ENCODE measurements at places on chromosomes 16 and 17.
A peak's percentile ranks its signal among the peaks of the same experiment; 100 is the strongest.

GRCh38 chr17:35218915-35219314 is 24.0 kb upstream of the SLFN5 start:
- DNase-seq = no peak

DNA sequence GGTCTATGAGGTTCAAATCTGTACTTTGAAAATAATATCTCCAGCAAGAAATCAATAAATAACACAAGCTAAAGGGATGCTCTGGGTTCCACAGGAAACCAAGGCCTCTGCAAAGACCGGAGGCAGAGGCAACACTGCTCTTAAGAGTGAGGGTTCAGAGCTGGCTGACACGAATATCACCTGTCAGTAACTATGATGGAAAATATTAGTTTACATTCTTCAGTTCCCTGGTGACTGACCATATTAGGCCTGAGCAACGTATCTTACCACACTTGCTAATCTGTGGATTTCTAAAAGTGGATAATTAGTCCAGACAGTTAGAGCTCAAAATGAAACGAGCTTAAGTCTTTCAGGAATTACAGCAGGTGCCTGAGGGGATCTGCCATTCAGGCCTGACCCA is 459.3 kb downstream of the HS3ST3B1 start:
- DNase-seq = no peak

GRCh38 chr16:72291531-72291981 is 119.6 kb upstream of the PMFBP1 start:
- DNase-seq = no peak

DNA sequence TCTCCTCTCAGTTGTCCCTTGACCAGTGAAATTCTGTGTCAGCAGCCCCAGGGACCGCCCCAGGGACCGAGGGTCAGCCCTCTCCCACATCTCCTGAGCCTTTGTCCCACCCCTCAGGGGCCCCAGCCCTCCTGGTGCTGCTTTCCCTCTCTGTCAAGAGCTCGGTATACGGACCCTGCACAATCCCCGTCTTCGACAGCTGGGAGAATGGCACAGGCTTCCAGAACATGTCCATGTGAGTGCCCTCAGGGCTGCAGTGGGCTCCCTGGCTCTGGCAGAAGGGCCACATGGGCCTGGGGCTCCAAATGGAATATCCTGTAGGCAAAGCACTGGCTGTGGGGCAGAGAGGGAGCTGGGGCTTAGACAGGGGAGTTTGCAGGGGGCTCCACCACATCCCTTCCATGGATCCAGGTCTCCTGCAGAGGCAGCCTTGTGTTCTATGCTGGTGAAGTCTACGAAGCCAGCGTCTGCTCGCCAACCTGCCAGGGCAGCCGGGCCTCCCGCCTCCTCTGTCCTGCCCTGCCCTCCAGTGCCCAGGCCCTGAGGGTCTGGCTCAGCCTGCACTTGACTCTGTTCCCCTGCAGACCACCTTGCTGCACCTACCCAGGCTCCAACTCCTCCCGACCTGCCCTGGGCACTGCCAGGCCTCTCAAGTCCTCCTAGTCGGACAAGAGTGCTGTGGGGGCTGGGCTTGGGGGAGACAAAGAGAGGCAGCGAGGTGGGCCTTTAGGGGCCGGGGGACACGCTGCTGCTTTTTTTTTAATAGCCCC is 28.0 kb downstream of the ADGRG5 start:
- no peak for DNase-seq

GRCh38 chr16:1499756-1500464 is 6.8 kb downstream of the TELO2 start:
- DNase-seq = no peak

GRCh38 chr16:73113336-73113735 is 65.4 kb upstream of the ZFHX3 start:
- no peak for DNase-seq

GRCh38 chr17:60902399-60902798 is 224.7 kb downstream of the BCAS3 start:
- no peak for DNase-seq

GRCh38 chr17:68961214-68961882 is 6.2 kb upstream of the ABCA8 start:
- no peak for DNase-seq

- DNase-seq = no peak
These were observed 34.3 kb downstream of the ABCC3 start for GRCh38 chr17:50668838-50669581.

GRCh38 chr17:57090560-57091185 is 5.6 kb downstream of the AKAP1 start:
- no peak for DNase-seq

- DNase-seq = no peak
These were observed 99.7 kb downstream of the ZNF778 start for GRCh38 chr16:89317101-89317671.

- no peak for DNase-seq
These were observed 617 bp downstream of the COASY start for GRCh38 chr17:42562388-42563142.

GRCh38 chr17:83119987-83120864 is 40.8 kb downstream of the METRNL start:
- DNase-seq = no peak

DNA sequence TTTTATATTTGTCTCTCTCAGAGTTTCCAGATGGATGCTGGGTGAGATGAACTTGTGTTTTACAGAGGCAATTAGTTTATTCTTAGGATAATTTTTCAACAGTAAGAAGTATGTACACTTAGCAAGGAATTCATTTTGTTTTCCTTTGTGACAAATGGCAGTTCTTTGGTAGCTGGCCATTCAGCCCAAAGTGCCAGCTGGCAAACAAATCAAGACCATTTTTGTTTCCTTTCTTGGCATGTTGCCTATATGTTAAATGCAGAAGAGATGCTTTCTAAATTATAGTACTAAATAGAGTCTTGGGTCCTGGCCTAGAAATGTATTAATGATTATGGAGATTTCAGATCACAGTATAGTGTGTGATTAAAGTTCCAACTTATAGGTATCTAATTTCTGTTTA is 337.1 kb downstream of the CNTNAP4 start:
- DNase-seq = no peak

DNA sequence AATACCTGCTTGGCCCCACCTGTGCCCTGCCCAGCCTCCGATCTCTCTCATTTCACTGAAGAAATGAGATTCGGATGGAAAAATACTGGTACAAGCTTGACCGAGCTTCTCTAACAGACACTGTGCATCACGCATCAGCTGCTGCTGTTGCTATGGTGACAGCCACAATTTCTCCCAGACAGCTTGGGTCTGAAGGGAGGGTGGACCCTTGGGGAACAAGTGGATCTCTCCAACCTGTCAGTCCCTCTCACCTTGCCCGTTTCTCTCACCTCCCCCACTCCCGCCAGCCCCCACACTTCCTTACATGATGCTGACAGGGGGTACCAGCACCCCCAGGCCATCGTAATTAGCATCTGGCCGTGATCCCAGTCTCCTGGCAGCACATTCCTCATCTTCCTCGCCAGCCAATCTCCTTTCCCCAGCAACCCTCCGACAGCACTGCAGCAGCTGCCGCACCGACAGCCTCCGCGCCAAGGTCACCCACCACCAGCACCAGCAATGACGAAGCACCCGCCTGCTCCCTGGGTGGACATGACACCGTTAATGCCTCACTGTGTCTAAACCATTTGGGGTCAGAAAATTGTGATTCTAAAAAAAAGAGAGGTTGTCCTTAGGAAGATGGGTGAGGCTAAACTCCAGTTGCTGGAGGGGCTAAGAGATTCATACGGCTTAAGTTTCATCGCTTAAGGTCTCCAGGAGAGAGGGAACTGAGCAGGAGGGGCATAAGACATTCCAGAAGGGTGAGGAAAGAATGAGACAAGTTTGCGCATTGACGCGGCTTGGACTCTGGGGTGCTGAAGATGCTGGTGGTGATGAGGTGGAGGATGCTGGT is 58.6 kb upstream of the TNRC6A start:
- no peak for DNase-seq

- DNase-seq = no peak
These were observed 11.8 kb upstream of the WSB1 start for GRCh38 chr17:27282054-27282551.

GRCh38 chr17:77645072-77646045 is 313.1 kb upstream of the TNRC6C start:
- DNase-seq = peak; percentile 40

DNA sequence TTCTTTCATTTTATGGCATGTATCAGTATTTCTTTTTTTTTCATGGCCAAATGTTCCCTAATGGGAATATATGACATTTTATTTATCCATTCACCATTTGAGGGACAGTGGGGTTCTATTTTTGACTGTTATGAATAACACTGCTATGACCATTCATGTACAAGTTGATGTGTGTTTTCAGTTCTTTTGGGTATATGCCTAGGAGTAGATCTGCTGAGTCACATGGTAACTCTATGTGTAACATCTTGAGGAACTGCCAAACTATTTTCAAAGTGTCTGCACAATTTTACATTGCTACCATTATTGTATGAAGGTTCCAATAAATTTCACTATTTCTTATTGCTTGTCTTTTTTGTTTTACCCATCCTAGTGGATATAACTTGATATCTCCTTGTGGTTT is 223.0 kb downstream of the TANC2 start:
- no peak for DNase-seq

DNA sequence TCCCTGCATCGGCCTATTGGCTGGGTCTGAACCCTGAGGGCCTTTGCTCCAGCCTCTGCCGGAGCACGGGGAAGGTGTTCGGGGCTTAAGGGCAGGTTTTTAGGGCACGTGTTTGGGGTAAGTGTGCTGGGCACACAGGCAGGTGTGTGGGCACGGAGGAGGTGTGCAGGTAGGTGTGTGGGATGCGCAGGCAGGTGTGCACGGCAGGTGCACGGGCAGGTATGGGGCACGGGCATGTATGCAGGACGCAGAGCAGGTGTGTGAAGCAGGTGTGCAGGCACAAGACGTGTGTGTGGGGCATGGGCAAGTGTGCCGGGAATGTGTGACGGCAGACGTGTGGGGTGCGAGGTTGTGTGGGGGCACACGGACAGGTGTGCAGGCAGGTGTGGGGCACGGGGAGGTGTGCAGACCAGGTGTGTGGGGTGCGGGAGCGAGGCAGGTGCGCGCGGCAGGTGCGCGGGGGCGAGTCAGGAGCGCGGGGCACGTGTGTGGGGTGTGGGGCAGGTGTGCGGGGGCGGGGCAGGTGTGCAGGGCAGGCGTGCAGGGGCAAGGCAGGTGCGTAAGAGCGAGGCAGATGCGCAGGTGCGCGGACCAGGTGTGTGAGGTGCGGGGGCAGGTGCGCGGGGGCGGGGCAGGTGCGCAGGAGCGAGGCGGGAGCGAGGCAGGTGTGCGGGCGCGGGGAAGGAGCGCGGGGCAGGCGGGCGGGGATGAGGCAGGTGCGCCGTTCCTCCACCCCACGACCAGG is 28.6 kb upstream of the METRNL start:
- no peak for DNase-seq

DNA sequence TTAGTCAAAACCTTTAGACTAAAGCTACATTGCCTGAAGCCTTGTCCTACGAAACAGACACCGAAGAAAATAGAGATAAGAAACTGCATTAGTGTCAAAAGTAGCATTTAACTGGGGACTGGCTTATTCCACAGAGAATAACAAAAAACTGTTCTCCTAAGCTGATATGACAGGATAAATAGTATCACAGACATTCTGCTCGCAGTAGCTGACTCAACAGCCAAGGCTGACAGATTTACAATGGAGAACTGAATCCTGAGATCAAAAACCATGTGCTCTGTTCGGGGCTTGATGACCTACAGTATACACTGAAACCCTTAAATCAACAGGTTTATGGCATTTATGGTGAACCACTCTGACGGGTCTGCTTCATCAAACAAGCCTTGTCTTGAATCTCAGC is 25.5 kb downstream of the ADAMTS18 start:
- no peak for DNase-seq

- no peak for DNase-seq
These were observed 10.8 kb upstream of the ANKS4B start for GRCh38 chr16:21222495-21223337.

DNA sequence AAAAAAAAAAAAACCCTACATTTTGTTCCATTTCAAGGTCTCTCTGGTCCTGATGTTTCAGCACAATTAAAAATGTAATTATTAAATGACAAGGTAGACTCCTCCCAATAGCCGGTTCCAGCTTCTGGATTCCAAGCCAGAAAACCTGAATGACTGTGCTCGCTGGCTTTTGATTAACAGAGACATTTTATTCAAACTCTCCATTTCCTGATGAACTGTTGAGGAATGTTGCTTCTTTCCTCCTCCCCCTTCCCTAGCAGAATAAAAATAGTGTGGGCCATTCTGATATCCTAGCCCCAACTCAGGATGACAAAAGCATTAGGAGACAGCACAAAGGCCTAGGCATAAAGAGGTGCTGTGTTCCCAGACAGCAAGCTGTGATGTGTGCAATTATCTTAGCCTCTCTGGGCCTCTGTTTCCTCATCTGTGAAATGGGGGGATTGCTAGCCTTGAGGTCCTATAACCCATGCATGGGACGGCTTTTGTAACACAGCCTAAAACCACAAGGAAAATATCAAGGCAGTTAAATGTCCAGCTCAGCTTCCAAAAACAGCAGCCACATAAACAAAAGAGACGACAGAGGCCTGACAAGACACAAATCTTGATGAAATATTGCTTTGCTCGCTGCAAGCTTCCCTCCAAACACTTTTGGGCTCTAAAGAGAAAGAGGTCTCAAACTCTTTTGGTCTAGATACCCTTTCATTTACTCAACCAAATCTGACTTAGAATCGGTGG is 127.2 kb upstream of the RCVRN start:
- no peak for DNase-seq

DNA sequence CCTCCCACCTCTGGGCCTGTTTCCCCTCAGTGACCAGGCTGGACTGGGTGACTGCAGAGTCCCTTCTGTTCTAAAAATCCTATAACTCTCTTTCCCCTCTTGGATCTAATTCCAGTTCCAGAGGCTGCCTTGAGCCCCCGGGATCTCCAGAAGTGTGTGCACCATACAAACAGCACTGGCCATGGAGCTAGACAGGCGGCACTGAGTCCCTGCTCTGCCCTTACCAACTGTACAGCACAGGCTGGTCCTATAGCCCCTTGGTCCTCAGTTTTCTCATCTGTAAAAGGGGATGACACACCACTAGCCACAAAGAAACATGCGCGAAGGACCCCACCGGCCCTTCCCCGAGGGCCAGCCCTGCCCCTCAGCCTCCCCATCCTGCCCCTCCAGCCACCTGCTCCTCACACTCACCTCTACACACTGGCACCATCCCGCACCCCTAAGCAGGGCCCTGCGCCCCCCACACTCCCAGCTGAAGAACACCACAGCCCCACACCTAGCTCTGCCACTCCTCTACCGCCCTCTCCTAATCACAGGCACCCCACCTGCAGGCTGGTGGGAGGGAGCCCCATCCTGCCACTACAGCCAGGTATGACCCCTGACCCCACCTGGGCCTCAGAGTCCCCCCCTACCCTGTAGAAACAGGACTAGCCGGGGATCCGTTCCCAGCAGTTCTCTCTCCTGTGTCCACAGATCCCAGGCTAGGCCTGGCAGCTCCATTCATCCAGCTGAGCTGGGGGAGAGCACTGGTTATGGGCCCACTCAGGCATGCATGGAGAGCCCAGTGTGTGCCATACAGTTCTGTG is 913 bp upstream of the KRT16 start:
- DNase-seq = no peak

DNA sequence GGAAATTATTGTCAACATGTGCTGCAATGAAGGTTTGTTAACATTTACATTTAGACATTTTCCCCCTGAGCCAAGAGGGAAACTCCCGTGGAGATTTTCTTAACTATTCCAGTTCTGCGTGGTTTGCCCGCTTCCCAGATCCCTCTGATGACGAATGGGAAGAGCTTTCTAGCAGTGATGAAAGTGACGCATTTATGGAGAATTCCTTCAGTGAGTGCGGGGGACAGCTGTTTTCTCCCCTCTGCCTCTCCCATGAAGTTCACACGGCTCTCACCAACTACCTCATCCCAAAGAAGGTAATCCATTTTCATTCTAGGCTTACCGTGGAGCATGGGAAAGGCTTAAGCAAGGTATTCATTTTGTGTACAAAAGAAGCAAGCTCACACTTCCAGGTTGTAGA is 18.2 kb downstream of the HEATR3 start:
- no peak for DNase-seq

GRCh38 chr16:84069540-84069939 is 26.9 kb upstream of the SLC38A8 start:
- no peak for DNase-seq
